ENCODE measurements at places on chromosomes 7 and 10.

GRCh38 chr10:34955391-34955790 is 134.8 kb downstream of the CUL2 start:
- no peak for DNase-seq

DNA sequence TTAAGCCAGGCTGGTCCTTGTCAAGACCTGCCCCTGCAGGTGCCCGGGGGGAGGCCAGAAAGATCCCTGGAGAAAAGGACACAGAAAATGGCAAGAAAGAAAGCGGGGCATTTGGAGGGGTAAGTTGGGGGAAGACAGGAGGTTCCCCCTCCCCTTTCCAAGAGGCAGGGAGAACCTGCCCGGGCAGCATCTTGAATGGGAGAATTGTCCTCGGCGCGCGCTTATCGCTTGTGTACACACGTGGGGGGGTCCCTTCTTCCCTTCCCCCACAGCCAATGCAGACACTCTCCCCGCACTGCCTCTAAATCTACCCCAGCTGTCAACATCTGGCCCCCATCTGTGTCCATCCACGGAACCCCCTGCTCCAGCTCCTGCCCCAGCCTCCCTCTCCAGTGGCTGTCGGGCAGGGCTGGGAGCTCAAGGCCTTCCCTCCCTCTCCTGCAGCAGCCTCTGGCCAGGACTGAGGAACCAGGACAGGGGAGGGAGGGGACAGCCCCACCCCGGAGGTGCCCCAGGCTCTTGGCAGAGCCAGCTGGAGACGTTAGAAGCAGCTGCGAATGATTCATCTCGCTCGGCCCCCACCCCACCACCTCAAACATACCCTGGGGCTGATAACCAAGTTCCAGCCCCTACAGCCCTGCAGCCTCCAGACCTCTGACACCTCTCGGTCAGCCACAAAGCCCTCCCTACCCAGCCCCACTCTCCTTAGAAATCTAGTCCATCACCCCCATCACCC is 25.3 kb downstream of the EPHB4 start:
- DNase-seq = no peak

DNA sequence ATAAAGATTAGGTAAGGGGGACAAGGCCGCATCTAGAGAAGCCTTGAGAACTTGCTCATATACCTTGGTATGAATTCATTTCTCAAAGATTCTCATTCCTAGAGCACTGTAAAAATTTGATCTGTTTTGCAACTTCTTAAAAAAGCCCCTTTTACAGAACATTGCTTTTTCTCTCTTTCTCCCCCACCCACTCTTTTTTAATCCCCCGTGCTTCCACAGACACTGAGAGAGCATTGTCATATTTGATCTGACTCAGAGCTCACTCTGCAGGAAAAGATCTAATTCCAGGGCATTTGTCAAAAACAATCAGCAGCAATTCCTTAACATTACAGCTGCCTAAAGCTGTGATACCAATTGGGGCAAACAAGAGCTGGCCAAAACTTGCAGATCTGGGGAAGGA is 92.0 kb downstream of the ARHGAP22 start:
- DNase-seq = no peak

DNA sequence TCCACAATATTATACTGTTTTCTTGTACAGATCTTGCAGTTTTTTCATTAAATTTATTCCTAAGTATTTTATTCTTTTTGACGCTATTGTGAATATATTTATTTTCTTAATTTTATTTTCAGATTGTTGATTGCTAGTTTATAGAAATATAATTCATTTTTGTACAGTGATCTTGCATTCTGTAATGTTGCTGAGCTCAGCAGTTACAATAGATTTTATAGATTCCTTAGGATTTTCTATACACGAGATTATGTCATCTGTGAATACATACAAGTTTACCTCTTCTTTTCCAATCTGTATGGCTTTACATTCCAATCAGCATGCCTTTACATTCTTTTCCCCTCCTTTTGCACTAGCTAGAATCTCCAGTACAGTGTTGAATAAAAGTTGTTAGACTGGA is 130.0 kb downstream of the C1GALT1 start:
- no peak for DNase-seq

DNA sequence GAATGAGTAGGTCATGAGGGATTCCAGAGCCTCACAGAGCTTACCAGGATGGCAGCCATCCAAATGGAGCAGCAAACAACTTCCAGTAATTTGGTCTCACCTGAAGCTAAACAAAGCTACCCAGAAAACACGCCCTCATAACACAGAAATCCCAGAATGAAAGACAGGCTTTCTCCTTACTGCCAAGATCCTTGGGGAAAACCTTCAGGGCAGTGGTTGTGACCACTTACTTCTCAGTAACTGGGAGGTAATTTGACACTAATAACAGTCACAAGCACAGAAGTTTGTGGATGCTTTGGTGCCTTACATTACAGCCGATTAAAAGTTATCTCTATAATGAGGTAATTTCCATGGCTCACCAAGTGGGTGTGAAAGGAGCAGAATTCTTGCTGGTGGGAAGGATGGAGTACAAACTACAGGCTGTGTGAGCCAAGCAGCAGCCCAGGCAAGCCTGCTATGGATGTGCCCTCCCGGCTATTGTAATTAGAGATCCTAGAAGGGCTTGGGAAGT is 10.4 kb downstream of the WDR91 start:
- DNase-seq = no peak

DNA sequence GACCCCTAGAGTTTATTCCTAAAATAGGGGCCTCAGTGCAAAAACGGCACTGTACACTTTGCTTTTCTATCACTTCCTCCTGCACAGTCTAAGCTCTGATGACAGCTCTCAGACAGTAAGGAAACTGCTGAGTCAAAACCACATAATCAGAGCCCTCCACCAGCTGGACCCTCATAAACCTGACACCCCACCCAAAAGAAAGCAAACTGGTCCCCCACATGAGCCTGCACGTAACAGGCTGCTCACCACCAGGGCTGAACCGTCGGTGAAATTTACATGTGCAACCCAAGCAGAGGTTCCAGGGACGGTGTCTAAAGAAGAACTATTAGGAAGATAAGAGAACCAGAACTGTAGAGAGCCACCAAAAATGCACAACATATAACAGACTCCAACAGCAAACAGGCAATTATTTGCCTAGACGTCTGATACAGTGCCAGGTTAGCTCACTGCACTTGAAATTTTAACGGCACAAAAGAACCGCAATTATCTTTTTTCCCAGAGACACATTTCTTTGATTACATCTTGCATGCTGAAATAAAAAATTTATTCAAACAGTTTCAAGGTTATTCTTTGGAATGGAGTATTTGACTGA is 19.6 kb downstream of the SGMS1 start:
- DNase-seq = no peak

DNA sequence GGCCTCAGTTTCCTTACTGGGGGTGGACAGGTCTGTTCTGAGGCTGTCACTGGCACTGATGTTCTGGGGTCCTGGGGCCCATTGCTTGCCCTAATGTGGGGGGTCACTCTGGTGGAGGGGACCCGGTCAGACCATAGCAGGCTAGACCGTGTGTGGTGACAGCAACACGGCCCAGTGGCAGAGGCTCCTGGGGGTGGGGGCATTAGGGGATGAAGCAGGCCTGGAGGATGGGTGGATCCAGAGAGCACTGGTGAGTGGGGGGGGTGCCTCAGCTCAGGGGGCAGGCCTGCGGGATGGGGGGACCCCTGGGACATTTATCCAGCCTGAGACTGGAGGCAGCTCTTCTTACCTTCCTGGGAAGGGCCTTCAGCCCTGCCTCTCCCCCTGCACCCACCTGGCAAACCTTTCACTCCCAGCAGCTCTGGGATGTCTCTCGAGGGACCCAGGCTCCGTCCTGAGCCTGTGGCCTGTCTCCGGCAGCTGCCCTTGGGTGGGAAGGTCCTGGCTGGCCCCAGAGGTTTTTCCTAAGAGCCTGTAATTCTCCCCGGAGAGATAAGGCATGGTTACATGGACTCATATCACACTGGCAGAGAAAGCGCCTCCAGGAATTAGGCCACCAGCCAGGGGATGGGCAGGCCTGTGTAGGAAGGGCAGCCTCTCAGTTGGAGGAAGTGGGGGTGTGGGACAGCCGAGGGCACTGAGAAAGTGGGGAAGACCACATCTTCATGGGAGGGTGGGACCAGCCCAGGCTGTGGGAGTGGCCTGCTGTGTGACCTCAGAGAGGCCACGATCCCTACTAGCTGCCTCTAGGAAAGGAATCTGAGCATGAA is 147.7 kb downstream of the UBE2H start:
- no peak for DNase-seq

DNA sequence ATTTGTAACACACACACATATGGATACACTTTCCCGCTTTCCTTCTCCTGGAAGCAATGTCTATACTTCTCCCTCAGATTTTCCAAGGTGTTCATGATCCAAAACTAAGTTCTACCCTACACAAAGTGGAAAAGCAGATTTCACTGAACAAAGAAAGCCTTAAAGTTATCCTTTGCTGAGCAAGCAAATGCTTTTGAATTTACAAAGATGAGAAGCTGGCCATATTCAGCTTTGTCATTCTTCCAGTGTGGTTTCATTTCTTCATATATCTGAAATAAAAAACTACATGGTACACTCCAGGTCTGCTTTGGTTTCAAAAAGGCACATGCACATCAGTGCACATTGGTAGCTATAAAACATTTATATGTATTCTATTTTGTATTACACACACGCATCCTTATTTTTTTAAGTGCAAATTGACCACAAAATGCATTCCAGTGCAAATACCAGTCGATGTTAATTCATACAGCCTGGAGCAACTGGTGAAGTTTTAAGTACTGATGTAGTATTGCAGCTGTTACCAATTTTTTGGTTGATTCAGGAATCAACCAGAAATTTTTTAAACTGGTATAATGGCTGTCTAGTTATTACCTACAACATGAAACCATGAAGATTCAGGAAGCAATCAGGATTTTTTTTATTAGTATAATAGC is 65.5 kb upstream of the SRPK2 start:
- DNase-seq = no peak

GRCh38 chr10:102619281-102619981 is 24.8 kb upstream of the TRIM8 start:
- DNase-seq = no peak

- DNase-seq = no peak
Measured at GRCh38 chr7:18019555-18019954, 8.1 kb downstream of the PRPS1L1 start.

GRCh38 chr7:118872568-118872967 is 648.1 kb downstream of the ANKRD7 start:
- DNase-seq = no peak

GRCh38 chr10:18149196-18149800 is 9.1 kb downstream of the CACNB2 start:
- DNase-seq = no peak

DNA sequence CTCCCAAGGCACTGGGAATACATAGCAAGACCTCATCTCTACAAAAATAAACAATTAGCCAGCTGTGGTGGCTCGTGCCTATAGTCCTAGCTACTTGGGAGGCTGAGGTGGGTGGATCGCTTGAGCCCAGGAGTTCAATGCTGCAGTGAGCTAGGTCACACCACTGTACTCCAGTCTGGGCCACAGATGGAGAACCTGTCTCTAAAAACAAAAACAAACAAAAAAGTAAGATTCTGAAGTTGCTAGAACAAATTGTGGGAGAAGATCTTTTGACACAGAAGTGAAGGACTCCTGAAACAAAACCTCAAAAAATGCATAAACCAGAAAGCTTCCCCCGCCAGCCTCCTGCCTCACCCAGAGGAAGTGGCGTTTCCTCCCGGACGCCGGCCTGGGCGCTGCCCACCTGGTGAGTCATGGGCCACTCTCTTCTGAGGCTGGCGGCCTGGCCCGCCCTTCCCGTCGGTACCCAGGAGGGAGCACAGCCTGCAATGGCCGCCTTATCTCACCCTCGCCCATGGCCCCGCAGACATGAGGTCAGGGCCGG is 25.4 kb upstream of the ELN start:
- DNase-seq = no peak

DNA sequence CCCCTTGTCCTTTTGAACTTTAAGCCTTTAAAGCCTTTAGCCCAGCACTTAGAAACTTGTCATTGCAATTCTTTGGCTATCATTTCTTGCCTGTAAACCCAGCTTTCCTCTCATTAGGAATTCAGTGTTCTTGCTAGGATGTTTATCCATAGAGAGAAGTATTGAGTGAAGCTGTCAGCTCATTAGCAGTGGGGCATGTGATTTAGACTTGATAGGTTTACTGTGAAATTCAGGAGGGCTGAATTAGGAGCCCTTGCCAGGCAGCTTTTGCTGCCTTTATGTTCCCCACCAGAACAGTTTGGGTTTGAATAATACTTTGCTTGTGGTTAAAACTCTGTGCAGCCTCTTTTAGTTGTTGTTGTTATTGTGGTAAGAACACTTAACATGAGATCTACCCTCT is 39.5 kb downstream of the LHFPL3 start:
- DNase-seq = no peak

- no peak for DNase-seq
Measured at GRCh38 chr10:58697691-58698090, 185.0 kb downstream of the BICC1 start.

- no peak for DNase-seq
Measured at GRCh38 chr10:11655836-11656235, 44.4 kb upstream of the USP6NL start.

DNA sequence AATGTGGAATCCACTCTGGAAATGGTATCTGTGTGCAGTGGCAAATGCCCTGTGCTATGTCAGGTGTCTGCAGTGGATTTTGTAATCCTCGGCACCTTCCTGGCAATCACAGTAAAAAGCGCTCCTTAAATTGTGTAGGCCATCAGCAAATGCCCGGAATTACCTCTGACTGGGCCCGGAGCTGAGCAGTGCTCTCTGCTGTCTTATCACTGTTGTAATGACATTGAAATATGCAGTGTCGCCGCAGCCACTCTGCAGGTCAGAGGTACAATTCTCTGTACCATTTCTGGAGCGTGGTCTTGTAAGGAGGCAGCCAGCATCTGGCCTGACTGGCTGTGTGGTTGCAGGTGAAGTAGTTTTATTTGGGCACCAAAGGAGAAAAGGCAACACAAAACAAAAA is 416.4 kb upstream of the MKI67 start:
- no peak for DNase-seq

DNA sequence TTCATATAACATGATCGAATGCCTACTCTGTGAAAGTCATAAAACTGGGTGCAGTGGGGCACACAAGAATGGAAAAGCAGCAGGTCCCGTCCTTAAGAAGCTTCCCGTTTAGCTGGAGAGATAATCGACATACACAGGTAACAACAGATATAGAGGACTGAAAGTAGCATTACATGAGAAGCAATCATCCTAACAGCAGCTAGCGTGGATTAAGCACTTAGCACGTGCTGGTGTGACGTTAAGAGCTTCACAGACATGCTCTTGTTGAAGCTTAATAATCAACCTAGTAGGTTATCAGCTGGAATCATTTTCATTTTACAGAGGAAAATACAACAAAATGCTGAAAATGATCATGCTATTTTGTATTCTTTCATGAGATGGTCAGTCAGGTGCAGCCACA is 184.8 kb downstream of the GPAM start:
- DNase-seq = no peak

- no peak for DNase-seq
Measured at GRCh38 chr7:131400681-131401176, 73.1 kb downstream of the MKLN1 start.
